Stimulated activated naive CD8-positive, alpha-beta T cell treated with anti-CD3 and anti-CD28 coated beads, Interleukin-15, amount 100 ng/mL, for 72 hours (primary cell): ENCODE measurements at places on chromosomes 2 and 18.

- no peak for DNase-seq
These were observed 159.4 kb downstream of the PMAIP1 start for GRCh38 chr18:60059216-60059615.

GRCh38 chr18:70535041-70535440 lies 246.2 kb downstream of the SOCS6 start:
- DNase-seq = no peak

GRCh38 chr2:134103196-134103595 lies 150.7 kb upstream of the MGAT5 start:
- DNase-seq = no peak

DNA sequence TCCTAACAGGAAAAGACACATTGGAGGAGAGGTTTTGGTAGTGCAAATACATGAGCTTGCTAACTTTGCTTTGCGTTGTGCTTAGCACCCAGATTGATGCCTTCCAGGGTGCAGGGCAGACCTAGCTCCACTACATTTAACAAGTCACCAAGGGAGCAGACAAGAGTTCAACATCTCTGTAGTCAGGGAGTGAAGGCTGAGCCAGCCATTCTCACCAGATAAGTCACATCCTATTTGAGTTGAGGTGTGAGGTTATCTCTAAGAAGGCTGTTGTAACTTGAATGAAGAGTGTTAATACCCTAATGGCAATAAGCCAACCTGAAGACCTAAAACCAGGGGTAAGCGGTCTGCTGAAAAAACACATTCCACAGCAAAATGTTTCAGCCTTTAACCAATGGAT lies 69.6 kb upstream of the DSEL start:
- DNase-seq = no peak

DNA sequence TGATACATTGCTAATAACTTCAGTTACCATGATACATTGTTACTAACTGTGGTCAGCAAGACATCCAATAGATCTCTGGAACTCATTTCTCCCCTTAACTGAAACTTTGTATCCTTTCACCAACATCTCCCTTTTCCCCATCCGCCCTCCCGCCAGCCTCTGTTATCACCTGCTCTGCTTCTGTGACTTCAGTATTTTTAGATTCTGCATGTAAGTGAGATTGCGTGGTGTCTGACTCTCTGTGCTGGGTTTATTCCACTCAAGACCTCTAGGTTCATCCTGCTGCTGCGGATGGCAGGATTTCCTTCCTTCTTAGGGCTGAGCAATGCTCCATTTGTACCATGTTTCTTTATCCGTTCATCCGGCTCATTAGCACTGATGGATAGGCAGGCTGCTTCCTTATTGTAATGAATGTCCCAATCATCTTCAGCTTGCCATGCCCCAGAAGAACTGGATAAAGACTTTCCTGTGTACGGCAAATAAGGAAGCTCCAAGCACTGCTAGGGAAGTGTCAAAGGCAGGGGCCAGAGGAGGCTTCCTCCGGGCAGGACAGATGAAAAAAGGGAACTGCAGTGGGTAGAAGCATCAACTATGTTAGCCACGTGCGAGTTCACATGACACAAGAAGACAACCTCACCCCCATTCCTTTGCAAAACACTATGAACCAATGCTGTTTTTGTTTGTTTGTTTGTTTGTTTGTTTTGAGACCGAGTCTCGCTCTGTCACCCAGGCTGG lies 113.4 kb downstream of the EIPR1 start:
- DNase-seq = no peak

- DNase-seq = no peak
These were observed 131.5 kb downstream of the ZNF532 start for GRCh38 chr18:58996131-58996641.

DNA sequence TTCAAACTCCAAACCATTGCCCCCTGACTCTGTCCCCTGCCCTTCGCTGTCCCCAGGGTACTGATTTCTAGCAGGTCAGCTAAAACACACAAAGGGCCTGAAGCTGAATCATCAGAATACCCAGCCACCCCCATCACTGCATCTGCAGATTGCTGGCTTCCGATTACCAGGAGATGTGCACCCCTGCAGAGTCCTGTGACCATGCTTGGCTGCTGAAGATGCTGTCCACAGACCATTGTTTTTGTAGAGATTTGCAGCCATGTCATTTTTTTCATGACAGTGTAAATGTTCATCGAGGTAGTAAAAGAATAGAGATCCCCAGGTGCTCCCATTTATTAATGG lies 463.3 kb downstream of the STK39 start:
- no peak for DNase-seq

DNA sequence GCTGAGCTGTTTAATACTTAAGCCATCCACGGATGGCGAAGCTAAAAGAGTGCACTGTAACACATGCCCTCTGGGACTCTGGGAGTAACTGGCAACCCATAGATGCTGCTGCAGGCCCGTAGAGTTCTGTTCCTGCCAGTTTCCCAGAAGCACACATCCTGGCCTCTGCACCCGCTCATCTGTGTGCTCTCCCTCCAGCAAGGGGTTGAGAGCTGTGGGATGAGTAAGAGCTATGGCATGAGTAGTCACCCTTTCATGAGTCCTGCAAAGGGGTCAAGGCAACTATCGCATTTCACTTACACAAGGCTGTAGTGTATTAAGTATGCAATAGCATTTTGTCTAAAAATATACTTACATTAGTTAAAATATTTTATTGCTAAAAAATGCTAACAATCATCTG lies 1341.8 kb upstream of the NXPH2 start:
- DNase-seq = no peak

- no peak for DNase-seq
These were observed 6.2 kb upstream of the POU3F3 start for GRCh38 chr2:104847586-104848160.

DNA sequence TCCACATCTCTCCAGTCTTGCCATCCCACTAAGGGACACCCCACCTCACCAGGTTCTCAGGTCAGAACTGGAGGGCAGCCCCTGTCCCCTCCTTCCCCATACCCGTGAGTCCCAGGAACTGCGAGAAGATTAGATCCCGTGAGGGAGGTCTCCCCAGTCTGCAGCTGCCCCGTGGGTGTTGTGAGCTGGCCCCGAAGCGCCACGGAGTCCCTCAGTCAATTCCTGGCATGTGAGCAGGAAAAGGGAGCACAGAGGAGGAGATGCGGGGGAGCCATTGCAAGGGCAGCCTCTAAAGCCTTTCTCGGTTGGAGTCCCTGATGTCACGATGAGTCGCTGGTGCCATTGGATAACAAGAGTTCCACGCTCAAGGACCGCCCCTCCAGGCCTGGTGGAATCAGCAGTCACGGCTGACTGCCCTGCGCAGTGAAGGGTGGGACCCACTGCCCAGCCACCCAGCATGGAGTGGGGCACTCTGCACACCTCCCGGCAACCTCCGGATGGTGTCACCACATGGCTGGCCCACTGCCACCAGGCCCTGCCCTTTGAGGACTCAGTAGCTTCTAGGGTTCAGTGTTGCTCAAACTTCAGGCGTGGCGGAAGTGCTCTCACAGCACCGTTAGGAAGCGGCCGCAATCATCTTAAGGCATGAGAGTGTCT lies 434.9 kb upstream of the MYT1L start:
- DNase-seq = no peak

- DNase-seq = no peak
These were observed 63.3 kb downstream of the FBXO15 start for GRCh38 chr18:74084184-74084855.

GRCh38 chr18:55897091-55897689 lies 309.2 kb upstream of the TCF4 start:
- DNase-seq = no peak

DNA sequence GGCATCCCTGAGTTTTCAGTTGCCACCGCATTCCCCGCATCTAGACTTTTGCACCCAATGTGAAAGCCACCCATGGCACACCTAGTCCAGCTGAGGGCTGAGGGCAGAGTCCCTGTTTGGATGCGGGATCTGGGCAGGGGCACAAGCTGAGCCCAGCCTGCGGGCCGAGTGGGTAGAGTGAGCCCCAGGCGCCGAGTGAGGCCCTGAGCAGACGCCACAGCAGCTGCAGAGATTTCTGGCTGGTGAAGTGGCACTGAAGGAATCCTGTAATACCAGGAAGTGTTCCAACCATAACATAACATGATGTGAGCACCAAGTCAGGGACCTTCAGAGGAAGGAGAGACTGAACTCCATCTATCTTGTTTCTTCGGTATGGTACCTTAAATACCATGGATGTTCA lies 27.7 kb upstream of the FRZB start:
- DNase-seq = no peak

DNA sequence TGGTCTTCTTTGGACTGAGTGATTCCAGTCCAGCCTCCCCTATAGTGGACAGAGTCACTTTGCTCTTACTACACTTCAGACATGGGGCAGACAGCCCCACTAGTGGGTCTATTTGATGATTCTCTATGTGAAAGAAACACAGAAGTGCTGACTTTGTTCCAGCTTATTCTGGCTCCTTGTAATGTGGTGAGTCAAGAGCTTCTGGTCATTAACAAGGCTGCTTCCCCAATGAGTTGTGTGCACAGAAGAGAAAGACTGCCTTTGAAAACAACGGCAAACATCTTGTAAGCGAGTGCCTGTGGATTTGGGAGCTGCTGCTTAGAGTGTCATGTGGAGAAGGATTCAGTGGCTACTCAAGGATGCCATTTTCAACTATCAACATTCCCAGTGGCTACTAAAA lies 39.1 kb downstream of the RMC1 start:
- no peak for DNase-seq

- DNase-seq = peak; percentile 7
These were observed 2.4 kb upstream of the MTA3 start for GRCh38 chr2:42566025-42566424.

DNA sequence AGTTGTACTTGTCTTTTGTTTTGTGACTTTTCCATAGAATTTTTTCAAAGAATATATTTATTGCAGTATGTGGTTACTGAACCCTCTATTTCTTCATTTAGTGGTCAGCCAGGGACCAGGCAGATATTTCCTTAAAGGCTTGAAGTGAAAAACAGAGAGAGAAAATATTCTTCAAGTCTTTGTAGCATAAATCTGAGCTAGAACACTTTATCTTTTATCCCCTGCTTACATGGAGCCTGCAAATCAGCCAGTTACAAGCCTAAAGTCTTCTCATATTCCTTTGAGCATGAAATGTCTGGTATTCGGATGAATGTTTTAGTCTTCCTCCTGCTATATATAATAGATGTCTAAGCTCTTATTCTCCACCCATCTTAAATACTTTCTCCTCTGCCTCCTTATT lies 1557.5 kb upstream of the ACVR2A start:
- no peak for DNase-seq

GRCh38 chr2:6525475-6525964 lies 340.2 kb downstream of the CMPK2 start:
- DNase-seq = no peak

GRCh38 chr2:202005272-202005887 lies 28.3 kb upstream of the FZD7 start:
- DNase-seq = no peak

GRCh38 chr2:194867328-194867727 lies 789.7 kb upstream of the SLC39A10 start:
- no peak for DNase-seq

GRCh38 chr18:62485684-62486083 lies 37.1 kb upstream of the ZCCHC2 start:
- no peak for DNase-seq

DNA sequence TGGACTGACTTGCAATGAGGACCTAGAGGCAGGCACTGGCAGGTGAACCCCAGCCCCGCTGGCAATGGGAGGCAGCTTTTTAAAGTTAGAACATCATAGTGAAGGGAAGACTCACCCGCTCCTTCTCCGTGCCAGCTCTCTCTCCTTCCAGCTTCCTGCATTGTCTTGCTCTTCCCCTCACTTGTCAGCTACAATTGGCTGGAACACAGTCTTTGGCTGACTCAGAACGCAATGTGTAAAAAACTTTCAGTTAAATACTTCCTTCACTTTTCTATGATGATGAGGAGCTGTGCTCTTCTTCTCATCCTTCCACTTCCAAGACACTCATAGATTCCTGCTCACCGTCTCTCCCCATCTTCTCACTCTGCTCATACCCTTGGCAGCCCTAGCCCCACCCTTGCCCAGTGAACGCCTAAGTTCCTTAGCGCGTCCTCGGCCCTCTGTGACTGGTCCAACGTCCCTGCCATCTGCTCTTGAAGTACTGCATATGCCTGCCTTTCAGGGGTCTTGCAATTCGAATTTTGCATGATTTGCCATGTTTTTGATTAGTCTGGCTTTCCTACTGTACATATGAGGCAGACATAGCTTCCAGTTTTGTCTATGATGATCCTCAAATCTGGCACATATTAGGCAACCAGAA lies 118.0 kb upstream of the TMEM200C start:
- no peak for DNase-seq

GRCh38 chr18:65661391-65661790 lies 89.4 kb upstream of the CDH7 start:
- no peak for DNase-seq

DNA sequence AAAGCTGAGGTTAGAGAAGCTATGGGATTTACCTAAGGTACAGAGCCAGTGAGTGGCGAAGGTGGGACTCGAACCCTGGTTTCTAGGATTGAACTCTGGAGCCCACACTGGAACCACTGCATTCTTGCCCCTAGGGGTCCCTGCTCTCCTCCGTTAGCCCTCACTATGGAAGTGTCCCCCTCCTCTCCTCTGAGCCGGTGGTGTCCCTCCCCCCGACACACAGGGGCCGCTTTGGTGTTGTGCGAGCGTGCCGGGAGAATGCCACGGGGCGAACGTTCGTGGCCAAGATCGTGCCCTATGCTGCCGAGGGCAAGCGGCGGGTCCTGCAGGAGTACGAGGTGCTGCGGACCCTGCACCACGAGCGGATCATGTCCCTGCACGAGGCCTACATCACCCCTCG lies 8.5 kb upstream of the GMPPA start:
- DNase-seq = no peak

- DNase-seq = no peak
These were observed 726.4 kb upstream of the SOX11 start for GRCh38 chr2:4965556-4966320.

DNA sequence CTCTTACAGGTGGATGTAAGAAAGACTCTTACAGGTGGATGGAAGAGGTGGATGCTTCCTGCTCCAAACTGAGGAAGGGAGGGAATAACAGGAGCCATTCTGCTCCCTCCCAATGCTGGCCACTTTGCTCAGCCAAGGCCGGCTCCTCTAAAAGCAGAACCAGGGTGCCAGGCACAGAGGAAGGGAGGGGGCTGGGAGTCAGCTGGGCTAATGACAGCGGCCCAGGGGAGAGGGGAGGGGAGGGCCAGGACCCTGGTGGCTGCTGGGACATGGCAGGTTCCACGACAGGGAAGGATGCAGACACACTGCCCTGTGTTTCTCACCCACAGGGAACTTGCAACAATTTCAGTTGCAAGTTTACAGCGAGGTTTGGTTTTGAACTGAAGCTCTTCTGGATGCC lies 173.4 kb downstream of the ANAPC1 start:
- DNase-seq = no peak
